ENCODE measurements at places on chromosomes 12 and 14.

DNA sequence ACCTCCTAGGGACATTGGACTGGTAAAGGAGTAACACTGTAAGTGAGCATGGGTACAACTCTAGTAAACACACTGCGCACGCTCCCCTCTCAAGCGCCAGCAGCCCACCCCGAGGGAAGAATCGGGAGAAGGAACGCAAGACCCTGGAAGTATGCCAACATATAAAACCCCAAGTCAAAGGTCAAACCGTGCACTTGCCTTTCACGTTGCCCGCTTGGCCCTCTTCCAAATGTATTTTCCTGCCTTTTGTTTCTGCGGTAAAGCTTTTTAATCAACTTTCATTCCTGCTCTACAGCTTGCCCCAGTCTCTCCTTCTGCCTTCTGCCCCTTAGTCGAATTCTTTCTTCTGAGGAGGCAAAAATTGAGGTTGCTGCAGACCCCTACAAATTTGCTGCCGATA, 17.6 kb upstream of the CHST11 start:
- DNase-seq, result no peak

GRCh38 chr14:69629225-69630127, 18.1 kb downstream of the SUSD6 start:
- no peak for DNase-seq

- DNase-seq, result peak; percentile 43
These were observed 15.4 kb upstream of the MIA2 start for GRCh38 chr14:39218171-39218769.

DNA sequence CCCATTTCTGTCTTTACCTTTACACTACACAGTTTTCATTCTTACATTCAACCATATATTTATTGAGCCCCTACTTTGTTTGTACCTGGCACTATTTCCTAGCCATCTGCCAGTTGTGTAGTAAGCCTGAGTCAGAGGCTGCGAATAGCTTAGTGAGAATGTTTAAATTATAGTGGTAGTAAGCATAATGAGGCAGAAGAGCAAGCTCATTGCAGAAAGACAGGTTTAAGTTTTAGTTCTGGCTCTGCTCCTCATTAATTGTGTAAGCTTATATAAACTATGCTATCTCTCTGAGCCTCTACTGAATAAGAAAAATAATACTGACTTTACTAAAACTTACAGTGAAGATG, 123.5 kb downstream of the NAV3 start:
- no peak for DNase-seq
